ENCODE measurements at places on chromosomes 1 and 21.

DNA sequence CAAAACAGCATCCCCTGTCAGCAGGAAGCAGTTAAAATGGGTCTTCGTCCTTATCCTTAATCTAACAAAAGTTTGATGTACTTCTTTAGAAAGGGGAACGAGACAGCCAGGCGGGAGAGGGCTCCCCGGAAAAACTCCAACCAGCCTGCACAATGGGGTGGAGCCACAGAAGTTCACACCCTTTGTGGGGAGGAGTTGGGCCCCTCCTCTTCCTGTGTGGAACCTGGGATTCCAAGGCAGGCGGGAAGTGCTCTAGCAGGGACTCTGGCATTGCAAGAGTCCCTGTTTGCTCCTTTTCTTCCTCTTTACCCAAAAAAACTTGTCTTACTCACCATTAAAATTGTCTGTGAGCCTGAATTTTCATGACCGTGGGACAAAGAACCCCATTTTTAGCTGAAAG, 47.7 kb downstream of the FCRL5 start:
- no peak for DNase-seq

- no peak for DNase-seq
These were observed 1544.1 kb downstream of the PLA2G4A start for GRCh38 chr1:188372821-188373220.

- DNase-seq, result no peak
These were observed 1.7 kb downstream of the BTG2 start for GRCh38 chr1:203306965-203307541.

DNA sequence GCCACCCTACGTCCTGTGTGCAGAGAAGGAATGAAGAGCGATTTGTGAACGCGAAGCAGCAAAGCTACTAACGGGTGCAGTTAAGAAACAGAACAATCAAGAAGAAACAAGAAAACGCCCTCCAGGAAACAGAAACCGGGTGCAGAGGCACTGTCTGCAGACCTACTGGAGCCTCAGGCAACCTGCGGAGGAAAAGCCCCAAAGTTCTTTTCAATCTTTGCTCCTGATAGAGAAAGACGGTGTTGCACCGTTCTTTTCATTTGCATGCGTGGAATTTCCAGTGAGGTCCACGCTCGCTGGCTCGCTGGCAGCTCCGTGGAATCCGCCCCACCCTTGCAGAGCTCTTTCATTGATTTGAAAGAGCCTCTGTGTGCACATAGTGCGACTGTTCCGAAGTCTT, 37.0 kb upstream of the PDE9A start:
- DNase-seq, result no peak

- DNase-seq, result no peak
These were observed 9.8 kb downstream of the KCNN3 start for GRCh38 chr1:154860156-154860870.

DNA sequence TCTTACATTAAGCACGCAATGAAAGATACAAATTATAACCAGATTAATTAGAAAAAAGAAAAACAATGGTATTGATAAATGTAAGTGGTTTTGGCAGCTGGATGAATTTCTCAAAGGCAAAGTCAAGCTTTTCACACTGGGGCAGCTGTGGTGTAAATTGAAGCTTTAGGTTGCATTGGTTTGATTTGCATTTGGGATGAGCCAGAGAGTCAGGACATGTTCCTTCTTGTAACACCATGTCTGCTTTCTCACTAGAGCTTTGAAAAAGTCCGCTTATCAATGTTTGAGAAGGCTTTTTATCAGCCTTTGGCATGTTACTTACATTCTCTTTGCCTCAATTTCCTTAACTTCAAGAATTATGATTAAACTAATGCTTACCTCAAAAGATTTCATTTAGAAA, 173.9 kb downstream of the GPATCH2 start:
- DNase-seq, result no peak

DNA sequence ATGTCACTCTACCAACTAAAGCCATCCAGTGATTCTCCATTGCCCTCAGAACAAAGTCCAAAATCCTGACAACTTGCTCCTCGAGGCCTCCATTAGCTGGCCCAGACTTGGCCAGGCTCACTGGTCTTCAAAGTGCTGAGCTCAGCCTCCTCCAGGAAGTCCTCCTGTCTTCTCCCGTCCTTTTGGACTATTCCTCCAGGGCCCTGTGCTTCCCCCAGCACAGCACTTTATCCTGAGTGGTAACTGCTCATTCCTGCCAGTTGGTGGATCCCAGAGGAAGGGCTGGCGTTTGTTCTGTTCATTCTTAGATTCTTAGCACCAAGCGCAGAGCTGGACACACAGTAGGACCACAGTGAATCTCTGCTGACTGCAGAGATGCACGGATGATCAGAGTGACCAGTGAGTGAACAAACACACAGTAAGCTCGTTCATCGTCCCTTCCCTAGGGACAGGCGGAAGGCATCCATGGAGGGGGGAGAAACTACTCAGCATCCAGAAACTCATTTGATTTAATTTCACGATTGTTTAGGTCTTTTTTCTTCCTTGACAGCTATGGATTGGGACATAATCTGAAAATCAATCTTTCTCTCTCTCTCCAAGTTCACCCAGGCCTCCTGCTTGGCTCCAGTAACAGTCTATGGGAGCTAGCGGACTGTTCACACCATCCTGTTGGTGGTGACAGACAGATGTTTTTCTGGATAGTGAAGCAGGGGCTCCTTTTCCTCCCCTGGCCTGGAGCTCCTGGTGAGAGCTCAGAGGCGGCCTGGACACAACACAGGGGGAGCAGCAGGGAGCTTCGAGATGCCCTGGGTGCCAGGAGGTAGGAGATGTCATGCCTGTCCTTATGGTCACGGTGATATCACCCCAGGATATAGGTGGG, 180.2 kb downstream of the PTPRU start:
- no peak for DNase-seq
